ENCODE measurements at places on chromosomes 1 and 21.

DNA sequence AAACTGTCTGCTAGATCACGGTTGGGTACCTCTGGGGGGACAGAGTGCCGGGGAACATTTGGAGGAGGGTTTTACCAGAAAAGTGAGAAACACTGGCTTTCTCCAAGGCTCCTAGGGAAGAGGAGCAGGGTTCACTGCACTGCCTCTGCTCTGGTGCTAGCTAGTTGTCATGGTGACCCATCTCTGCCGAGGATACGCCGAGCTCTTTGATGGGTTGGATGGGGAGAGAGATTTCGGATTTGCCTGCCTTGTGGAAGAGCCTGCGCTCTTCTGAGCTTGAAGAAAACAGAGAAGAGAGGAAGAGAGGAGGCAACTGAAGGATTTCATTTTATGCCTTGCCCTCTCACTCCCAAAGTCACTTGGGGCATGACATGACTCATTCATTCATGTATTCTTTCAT lies 92.1 kb downstream of the NAV1 start:
- DNase-seq: no peak

DNA sequence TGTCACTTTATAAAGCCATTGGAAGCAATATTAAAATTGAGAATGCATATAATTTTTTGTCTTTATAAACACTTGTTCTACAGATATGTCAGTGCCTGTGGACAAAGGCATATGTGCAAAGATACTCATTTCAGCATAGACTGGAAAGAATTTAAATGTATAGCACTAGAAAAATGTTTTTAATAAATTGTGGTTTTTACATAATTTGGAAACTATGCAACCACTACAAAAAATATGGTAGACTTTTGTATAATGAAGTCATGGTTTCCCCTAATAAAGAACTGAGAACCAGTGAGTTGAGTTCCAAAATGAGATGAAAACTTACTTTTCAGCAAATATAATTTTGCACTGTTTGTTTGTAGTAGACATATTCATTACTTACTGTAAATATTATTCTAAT lies 48.5 kb downstream of the BRINP3 start:
- DNase-seq: no peak

- DNase-seq: no peak
Measured at GRCh38 chr1:203382026-203382425, 31.1 kb upstream of the FMOD start.

GRCh38 chr1:226209307-226210059 lies 14.0 kb upstream of the MIXL1 start:
- no peak for DNase-seq

GRCh38 chr1:29113413-29114117 lies 10.1 kb downstream of the TMEM200B start:
- no peak for DNase-seq

- DNase-seq: no peak
Measured at GRCh38 chr1:27894521-27894920, 22.2 kb downstream of the THEMIS2 start.

DNA sequence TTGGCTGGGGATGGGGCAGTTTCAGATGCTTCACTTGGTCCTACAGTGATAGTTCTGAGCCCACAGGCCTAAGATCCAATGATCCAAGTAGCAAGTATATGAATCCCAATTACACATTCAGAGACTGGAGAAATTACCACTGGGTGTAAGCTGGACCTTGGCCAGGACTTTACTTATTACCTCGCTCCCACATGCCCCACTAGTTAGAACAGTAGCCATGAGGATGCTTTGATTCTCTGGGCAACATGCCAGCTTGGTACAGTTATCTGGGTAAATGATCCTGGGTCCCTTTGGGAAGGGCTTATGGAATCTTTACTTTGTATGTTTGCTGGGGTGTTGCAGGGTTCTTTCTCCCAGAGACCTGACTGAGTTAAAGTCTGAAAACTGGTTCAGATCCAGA lies 5.0 kb upstream of the FCAMR start:
- no peak for DNase-seq

DNA sequence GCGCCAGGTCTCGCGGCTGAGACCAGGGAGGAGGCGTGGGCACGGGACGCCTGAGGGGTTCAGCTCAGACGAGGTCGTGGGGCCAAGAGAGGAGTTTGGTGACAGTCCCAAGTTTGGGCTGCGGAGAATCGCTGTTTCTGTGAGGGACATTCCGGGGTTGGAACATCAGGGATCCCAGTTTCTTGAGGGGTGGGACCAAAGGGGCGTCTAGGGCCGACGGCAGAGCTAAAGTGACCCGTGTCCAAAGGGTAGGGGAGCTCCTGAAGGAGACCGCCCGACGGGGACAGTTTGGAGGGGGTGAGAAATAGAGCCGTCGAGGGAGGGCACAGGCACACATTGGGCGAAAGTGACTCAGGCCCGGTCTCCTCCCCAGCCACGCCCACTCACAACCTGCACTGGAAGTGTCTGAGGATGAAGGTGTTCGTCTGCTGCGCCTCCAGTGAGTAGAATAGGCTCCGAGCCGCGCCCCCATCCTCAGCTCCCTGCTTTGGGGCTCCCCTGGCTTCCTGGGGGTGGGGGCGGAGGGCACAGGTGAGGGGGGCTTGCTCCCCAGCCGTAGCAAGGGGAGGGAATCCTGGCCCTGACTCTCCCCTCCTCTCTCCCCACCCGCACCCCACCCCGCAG lies 7.0 kb downstream of the EFNA3 start:
- no peak for DNase-seq

- no peak for DNase-seq
Measured at GRCh38 chr1:59543211-59543668, 246.3 kb downstream of the FGGY start.

Measured in chondrocyte (in vitro differentiated cells).